ENCODE measurements at places on chromosomes 3 and 15.
A peak's percentile ranks its signal among the peaks of the same experiment; 100 is the strongest.

DNA sequence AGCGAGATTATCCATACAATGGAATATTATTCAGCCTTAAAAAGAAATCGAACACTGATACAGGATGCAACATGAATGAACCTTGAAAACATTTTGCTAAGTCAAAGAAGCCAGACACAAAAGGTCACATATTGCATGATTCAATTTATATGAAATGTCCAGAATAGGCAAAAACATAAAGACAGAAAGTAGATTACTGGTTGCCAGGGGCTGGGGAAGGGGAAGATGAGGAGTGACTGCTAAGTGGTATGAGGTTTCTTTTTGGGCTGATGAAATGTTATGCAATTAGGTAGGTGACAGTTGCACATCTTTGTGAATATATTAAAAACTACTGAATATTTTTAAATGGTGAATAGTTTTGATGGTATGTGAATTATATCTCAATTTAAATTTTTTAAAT, 38.3 kb downstream of the LRRFIP2 start:
- DNase-seq = peak; percentile 67

- peak; percentile 99 for DNase-seq
Measured at GRCh38 chr3:12193485-12194165, 34.9 kb upstream of the TIMP4 start.

DNA sequence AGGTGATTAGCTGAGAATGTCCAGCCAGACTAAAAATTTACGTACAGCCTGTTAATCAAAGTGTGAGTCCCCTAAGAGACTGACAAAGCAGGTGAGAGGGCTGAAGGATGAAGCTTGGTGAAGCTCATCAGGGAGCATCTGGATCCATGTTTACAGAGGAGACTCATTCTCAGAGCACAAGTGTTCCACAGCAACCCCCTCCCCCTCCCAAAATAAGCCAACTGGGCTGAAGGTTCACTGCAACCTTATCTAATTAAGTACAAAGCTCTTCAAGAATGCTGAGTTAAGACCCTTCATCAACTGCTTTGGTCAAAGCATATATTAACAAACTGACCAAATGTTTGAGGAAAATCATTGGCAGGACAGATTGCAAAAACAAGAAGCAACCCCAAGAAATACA, 262.6 kb upstream of the ZNF385D start:
- no peak for DNase-seq

GRCh38 chr3:9111866-9112265, 137.6 kb downstream of the SRGAP3 start:
- peak; percentile 18 for DNase-seq

DNA sequence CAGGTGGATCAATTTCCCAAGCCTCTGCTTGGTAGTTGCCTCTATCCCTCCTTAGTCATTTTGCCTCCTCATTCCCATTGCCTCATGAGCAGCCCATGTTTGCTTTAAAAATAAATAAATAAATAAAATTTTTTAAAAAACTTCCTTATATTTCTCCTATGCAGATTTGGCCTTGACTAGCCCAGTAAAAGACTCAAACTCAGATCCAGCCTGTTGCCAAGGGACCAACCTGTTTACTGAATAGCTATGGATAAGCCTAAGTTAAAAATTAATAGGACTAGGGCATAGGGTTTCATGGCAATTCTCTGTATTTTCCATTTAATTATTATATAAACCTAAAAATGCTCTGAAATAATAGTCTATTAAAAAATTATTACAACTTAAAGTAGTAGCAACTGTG, 384.4 kb downstream of the RSL24D1 start:
- DNase-seq = no peak

DNA sequence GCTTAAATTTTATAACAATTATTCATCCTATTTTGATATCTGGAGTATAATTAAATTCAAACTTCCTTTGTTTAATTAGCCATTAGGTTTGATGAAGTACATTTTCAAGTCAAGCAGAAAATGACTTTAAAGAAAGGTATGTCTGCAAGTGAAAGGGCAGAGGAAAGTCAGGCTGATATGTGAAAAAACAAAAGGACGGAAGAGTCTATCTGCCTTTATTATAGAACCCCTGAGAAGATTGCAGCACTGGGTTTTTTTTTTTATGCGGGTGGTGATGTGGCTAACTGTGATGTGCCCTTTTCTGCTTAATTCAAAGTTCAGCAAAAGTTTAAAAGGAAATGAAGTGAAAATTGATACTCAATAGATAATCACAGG, 83.2 kb downstream of the COL8A1 start:
- DNase-seq = peak; percentile 43

GRCh38 chr3:48426944-48427629, 2.8 kb downstream of the PLXNB1 start:
- DNase-seq = no peak

- DNase-seq = peak; percentile 59
Measured at GRCh38 chr15:60396560-60396957, 1.2 kb downstream of the ANXA2 start.

GRCh38 chr15:62647202-62647842, 395.2 kb upstream of the TPM1 start:
- peak; percentile 40 for DNase-seq

DNA sequence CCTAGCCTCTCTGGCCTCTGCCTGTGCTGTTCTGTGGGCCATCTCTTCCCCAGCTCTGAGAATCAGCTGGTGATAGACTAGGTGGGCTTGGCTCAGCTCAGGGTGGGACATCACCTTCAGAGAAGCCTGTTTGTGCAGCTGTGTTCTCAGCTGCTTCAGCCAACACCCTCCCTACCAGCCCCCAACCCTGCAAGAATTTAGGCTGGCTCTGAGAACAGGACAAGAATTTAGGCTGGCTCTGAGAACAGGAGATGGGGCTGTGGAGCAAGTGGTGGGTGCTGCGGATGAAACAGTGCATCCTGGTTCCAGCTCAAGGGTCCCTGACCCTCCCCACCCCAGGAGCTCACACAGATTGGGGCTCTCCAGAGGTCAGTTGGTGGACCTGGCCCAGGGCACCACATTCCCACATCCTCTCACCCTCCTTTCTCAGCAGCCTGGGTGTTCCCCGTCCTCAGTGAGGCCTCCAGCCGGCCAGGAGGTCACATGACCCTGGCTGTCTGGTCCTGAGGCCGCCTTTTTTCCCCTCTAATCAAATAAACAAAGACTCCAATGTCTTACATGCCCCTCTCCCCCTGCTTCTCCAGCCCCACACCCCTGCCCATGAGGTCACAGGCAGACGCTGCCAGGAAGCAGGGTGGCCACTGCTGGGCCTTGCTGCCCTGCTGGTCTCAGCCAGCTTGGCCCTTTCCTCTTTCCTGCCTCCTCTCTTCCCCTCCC, 14.9 kb downstream of the PLEKHO2 start:
- DNase-seq = no peak

DNA sequence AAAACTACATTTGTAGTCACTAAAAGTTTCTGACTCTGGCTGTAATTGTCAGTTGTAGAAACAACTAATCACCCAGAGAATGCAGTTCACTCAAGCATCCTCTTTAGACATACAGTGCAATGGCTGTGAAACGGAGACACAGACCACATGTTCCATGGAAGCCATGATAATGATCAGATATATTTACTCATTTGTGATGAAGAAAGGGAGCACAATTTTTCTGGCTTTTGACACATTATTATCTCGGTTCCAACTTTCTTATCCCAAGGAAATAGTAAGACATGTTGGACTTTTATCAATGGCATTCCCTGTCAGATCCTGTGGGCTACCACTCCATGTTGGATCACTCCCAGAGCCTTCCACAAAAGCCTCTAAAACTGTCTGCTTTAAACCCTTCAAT, 215.0 kb upstream of the LRIG1 start:
- no peak for DNase-seq

Measured in fibroblast of skin of abdomen (primary cell).